ENCODE measurements at places on chromosomes 12 and 14. TPM values are rescaled to one million over a fixed set of nuclear protein-coding genes. Genes with fewer than 3 reads are reported as not detected.

DNA sequence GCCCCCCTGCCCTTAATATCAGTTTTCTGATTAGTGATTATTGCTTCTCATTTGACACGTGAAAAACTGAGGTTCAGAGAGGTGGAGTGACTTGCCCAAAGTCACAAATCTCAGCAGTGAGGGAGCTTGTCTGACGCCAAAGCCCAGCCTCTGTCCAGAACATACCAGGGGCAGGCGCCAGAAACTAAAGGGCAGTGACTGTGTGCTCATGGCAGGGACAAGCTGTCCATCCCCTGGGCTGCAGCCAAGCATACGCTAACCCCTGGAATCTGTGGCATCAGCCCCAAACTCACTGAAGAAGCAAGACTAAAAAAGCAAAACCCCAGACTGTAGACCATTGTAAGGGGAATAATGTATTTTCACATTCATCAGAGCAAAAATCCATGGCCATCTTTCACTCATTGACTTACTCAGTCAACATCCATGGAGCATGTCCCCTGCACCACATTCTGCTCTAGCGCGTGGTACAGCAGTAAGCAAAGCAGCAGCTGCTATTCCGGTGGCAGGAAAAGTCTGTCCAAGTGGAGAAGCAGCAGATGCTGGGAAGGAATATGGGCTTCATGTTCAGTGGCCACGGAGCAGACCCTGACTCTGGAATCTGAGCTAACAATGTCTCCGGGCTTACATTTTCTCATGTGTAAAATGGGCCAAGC is 1.5 kb upstream of the SERPINA4 start:
- H3K4me1 ChIP-seq: no peaks in the 10 kb centered on the region
- H3K27ac ChIP-seq: no peak overlapping the region
- no peak for DNase-seq

GRCh38 chr12:118436002-118436730 is 59.8 kb downstream of the SUDS3 start:
- H3K4me3 ChIP-seq: no peak overlapping the region
- H3K4me1 ChIP-seq: no peaks in the 10 kb centered on the region
- H3K27me3 ChIP-seq: peaks cover 7% of the 10 kb centered on the region
- no peak overlapping the region for H3K27ac ChIP-seq

DNA sequence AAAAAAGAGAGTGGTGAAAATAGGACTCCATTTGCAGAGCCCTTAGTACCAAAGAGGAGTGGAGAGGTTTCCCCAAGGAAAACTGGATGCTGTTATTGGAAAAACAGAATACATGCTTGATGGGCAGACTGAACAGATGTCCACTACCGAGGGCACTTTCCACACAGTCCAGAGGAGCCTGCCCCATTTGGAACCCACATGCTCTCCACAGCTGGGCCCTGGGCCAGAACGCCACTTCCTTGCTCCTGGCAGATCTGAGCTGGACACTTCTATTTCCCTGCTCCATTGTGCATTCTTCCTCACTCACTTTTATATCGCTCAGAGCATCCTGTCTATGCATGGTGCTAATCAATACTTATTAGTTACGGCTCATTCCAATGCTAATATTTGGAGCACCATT is 249.9 kb downstream of the SLC15A4 start:
- H3K4me3 ChIP-seq: no peak overlapping the region
- H3K4me1 ChIP-seq: no peaks in the 10 kb centered on the region
- H3K27me3 ChIP-seq: no peaks in the 10 kb centered on the region

DNA sequence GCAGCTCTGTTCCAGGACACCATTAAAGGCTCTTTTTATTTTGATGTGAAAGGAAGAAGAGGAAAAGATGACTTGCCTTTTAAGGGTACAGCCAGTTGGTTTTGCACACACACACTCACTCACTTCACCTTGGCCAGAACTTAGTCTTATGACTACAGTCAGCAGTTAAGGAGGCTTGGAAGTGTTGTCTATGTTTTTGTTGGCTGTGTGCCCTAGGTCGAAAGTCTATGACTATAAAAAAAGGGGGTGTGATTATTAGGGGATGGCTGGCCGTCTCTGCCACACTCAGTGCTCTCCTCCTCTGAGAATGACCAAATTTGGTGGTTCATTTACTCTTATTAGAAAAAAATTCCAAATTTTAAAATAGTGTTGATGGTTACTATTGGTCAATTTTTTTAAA is 139.5 kb upstream of the OTX2 start:
- H3K4me3 ChIP-seq: no peak overlapping the region
- peaks cover 7% of the 10 kb centered on the region for H3K27me3 ChIP-seq
- no peak for DNase-seq
- H3K36me3 ChIP-seq: no peaks in the 10 kb centered on the region
- no peak overlapping the region for H3K27ac ChIP-seq
- H3K4me1 ChIP-seq: peaks cover 34% of the 10 kb centered on the region

DNA sequence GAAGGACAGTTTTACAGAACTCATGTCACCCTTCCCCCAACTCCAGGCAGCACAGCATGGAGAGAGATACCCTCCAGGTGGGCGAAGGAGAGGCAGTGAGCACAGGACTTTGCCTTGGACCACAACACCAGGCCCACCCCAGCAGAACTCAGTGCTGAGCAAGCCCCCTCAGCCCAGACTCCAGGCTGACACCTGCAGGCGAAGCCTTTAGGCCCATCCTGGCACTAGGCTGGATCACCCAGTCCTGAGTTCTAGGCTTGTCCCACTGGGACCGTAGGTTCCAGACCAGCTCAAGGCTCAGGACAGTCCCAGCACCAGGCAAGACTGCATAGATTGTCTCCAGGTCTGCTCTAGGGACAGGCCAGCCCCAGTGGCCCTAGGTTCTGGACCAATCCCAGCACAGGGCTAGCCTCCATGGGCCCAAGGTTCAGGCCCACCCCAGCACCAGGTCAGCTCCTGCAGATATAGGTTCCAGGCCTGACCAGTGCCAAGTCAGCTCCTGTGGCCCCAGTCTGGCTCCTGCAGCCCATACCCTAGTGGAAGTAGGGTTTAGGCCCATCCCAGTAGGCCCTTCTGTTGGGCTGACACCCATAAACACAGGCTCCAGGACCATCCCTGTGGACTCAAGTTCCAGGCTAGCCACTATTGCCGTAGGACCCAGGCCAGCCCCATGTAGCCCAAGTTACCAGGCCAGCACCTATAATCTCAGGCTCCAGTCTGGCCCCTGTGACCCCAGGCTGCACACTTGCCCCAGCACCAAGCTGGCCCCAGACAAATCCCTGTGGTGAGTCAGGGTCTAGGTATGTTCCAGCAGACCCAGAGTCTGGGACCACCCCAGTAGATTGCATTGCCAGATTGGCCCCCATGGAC is 9.4 kb downstream of the WASHC3 start:
- peaks cover 41% of the 10 kb centered on the region for H3K36me3 ChIP-seq
- no peak overlapping the region for H3K4me3 ChIP-seq
- no peaks in the 10 kb centered on the region for H3K27me3 ChIP-seq

GRCh38 chr12:46177025-46177424 is 91.8 kb downstream of the SLC38A1 start:
- peak overlapping the region; percentile 2 for H3K27ac ChIP-seq
- peaks cover 2% of the 10 kb centered on the region for H3K36me3 ChIP-seq
- H3K4me1 ChIP-seq: no peaks in the 10 kb centered on the region
- DNase-seq: no peak
- H3K4me3 ChIP-seq: no peak overlapping the region
- H3K27me3 ChIP-seq: no peaks in the 10 kb centered on the region

Gene USP44
- 0.25 TPM for total RNA-seq

DNA sequence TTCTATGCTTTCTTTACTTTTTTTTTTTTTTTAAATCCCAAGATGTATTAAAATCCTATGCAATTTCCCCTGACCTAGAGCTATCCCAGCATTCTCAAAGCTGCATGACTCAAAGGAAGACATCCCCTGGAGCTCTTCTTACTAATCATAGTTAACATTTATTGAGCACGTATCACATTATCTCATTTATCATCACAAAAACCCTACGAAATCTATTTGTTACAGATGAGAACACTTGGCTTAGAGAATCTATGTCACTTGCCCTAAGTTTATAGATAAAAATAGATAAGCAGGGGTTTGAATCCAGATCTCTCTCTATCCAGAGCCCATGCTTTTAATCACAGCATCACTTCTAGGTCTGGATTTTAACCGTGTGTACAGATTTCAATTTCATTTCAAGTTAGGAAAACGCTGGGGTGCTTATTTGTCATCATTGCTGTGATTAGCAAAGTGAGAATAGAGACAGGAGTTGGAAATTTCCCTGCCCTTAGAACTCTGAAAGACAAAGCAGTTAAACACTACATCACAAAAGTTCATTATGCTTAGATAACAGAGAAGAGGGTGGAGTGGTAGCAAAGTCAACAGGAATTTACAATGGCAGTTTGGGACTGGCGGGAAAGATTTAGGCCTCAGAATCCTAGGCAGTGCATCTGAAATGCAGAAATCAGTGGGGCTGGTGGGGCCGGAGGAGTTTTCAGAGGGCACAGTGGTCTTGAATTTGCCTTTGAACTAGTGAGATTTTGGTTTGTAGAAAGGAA is 177.7 kb upstream of the FRMD6 start:
- H3K27ac ChIP-seq: no peak overlapping the region
- H3K4me1 ChIP-seq: peaks cover 29% of the 10 kb centered on the region
- no peak for DNase-seq
- peaks cover 2% of the 10 kb centered on the region for H3K36me3 ChIP-seq
- no peaks in the 10 kb centered on the region for H3K27me3 ChIP-seq

GRCh38 chr14:45246151-45246550 is 6.9 kb downstream of the MIS18BP1 start:
- H3K4me3 ChIP-seq: no peak overlapping the region
- H3K27ac ChIP-seq: no peak overlapping the region
- no peaks in the 10 kb centered on the region for H3K27me3 ChIP-seq
- no peak for DNase-seq
- H3K4me1 ChIP-seq: peaks cover 9% of the 10 kb centered on the region

DNA sequence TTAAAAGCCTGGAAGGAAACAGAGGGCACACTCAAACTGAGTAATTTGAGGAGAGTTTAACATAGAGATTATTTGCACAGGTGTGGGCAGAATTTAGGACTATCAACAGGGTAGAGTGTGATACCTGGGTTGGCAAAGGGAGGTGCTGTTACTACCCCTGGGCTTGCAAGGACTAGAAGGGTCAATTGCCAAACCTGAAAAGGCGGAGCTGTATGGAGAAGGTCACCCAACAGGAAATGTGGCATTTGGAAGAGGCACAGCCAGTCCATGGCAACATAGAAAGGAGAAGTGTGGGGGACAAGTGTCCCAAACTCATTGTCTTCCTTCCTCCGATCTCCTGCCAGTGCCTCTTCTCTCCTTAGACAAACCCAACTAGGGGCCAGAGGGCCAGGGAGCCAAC is 21.6 kb upstream of the MED13L start:
- no peak overlapping the region for H3K27ac ChIP-seq
- H3K4me3 ChIP-seq: no peak overlapping the region
- peaks cover 27% of the 10 kb centered on the region for H3K4me1 ChIP-seq
- H3K36me3 ChIP-seq: no peaks in the 10 kb centered on the region

DNA sequence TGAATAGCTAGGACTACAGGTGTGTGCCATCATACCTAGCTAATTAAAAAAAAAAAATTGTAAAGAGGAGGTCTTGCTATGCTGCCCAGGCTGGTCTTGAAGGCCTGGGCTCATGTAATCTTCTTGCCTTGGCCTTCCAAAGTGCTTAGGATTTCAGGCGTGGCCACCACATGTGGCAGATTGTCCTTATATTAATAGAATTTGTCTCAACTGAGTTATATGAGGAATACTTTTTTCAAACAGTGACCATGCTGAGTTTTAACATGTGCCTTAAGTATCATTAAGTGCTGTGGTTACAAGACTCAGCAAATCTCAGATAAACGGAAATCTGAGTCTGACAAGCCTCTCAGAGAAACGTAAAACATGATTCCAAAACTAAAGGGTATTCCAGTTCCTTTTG is 83.2 kb upstream of the FERMT2 start:
- peaks cover 22% of the 10 kb centered on the region for H3K4me1 ChIP-seq
- DNase-seq: no peak
- no peaks in the 10 kb centered on the region for H3K27me3 ChIP-seq
- H3K4me3 ChIP-seq: no peak overlapping the region
- no peak overlapping the region for H3K27ac ChIP-seq
- H3K36me3 ChIP-seq: peaks cover 27% of the 10 kb centered on the region

GRCh38 chr14:95210699-95211098 is 53.4 kb upstream of the DICER1 start:
- H3K4me1 ChIP-seq: peaks cover 14% of the 10 kb centered on the region
- H3K27ac ChIP-seq: no peak overlapping the region
- no peaks in the 10 kb centered on the region for H3K27me3 ChIP-seq
- H3K4me3 ChIP-seq: no peak overlapping the region

Gene ERP27
- total RNA-seq: 60.4 TPM

Gene IGF1
- total RNA-seq: 66.9 TPM

DNA sequence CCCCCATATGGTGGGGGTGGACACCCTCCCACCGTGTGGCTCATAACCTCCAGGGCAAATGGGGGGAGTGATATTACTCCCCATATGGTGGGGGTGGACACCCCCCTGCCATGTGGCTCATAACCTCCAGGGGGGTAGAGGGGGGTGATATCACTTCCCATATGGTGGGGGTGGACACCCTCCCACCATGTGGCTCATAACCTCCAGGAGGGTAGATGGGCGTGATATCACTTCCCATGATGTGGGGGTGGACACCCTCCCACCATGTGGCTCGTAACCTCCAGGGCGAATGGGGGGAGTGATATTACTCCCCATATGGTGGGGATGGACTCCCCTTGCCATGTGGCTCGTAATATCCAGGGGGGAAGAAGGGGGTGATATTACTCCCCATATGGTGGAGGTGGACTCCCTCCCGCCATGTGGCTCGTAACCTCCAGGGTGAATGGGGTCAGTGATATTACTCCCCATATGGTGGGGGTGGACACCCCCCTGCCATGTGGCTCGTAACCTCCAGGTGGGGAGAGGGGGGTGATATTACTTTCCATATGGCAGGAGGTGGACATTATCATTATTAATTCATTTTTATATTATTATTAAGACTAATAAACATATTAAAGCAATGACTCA is 51.2 kb upstream of the OXA1L start:
- H3K4me1 ChIP-seq: no peaks in the 10 kb centered on the region
- H3K36me3 ChIP-seq: no peaks in the 10 kb centered on the region
- peaks cover 65% of the 10 kb centered on the region for H3K27me3 ChIP-seq
- no peak overlapping the region for H3K27ac ChIP-seq
- no peak overlapping the region for H3K4me3 ChIP-seq
- DNase-seq: no peak

GRCh38 chr14:34179727-34180126 is 228.9 kb upstream of the EGLN3 start:
- H3K27me3 ChIP-seq: peaks cover 25% of the 10 kb centered on the region
- no peak overlapping the region for H3K27ac ChIP-seq
- H3K36me3 ChIP-seq: no peaks in the 10 kb centered on the region
- H3K4me3 ChIP-seq: no peak overlapping the region
- H3K4me1 ChIP-seq: peaks cover 33% of the 10 kb centered on the region

DNA sequence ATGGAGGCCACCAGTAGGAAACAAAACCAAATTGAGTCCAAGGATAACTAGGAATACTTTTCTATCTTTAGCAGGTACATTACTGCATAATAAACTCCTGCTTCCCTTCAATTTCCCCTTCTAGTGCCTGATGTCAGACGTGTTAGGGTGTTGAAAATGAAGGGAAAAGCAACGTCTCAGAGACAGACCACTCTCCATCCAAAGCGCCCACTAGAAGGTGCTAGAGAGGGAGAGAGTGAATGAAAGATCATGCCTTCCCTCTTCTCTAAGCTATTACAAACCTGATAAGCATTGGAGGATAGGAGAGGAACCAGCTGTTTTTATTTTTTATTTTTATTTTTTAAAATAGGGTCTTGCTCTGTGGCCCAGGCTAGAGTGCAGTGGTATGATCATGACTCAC is 64.1 kb downstream of the ZNF641 start:
- H3K36me3 ChIP-seq: no peaks in the 10 kb centered on the region
- H3K27me3 ChIP-seq: no peaks in the 10 kb centered on the region
- no peak overlapping the region for H3K4me3 ChIP-seq
- no peak overlapping the region for H3K27ac ChIP-seq

GRCh38 chr14:68094752-68095151 is 275.2 kb downstream of the RAD51B start:
- no peaks in the 10 kb centered on the region for H3K27me3 ChIP-seq
- peaks cover 37% of the 10 kb centered on the region for H3K4me1 ChIP-seq
- DNase-seq: no peak
- H3K27ac ChIP-seq: peak overlapping the region; percentile 92
- H3K36me3 ChIP-seq: peaks cover 32% of the 10 kb centered on the region
